Effector CD4-positive, alpha-beta T cell (primary cell): ENCODE measurements at places on chromosomes 11 and 22.

DNA sequence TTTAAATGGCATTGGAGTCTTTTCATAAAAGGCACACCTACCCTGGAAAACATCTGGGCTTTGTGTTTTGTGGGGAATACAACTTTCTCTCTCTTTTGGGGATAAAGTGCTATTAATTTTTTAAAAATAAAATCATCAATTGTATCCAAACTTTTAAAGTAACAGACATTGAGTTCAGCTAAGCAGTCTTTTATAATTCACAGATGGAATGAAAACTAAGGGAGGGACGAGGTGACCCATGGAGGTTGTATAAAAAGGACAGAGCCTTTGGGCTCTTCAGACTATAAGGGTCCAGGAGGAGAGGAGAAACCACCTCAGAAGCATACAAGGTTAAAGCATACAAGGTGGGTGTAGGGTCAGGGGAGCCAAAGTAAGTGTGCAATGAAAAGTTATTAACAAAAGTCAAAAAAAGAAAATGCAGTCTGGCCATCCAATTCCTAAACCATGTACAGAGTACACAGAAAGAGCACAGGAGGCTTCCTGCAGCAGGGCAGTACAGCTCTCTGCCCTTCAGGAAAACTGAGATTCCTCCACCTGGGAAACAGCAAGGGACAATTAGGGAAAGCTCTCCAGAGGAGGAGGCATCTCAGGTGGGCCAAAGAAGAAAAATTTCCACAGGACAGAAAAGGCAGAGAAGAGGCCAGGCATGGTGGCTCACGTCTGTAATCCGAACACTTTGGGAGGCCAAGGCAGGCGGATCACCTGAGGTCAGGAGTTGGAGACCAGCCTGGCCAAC, 10.5 kb downstream of the KLHL22 start:
- no peak for DNase-seq

DNA sequence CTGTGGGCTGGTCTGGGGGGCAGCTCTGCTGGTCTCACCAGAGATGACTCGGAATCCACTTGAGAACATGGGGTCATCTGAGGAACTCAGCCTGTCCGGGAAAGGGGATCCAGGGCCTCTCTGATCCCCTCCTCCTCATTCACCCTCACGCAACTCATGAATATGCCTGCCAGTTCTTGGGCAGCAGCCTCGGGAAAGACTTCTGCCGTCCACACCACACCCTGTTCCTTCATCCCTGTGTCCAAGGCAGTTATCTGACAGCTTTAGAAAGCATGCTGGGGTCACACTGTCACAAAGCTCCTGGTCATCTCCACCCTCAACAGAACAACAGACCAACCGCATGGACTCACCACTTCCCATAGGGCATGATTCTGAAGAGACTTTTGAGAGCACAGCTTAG, 88.3 kb downstream of the AMOTL1 start:
- DNase-seq: no peak

GRCh38 chr11:83464160-83464944, 178.2 kb upstream of the CCDC90B start:
- no peak for DNase-seq

GRCh38 chr22:49721211-49721763, 106.4 kb downstream of the BRD1 start:
- DNase-seq: no peak

- DNase-seq: no peak
Measured at GRCh38 chr22:37803195-37803638, 4.5 kb upstream of the GCAT start.

DNA sequence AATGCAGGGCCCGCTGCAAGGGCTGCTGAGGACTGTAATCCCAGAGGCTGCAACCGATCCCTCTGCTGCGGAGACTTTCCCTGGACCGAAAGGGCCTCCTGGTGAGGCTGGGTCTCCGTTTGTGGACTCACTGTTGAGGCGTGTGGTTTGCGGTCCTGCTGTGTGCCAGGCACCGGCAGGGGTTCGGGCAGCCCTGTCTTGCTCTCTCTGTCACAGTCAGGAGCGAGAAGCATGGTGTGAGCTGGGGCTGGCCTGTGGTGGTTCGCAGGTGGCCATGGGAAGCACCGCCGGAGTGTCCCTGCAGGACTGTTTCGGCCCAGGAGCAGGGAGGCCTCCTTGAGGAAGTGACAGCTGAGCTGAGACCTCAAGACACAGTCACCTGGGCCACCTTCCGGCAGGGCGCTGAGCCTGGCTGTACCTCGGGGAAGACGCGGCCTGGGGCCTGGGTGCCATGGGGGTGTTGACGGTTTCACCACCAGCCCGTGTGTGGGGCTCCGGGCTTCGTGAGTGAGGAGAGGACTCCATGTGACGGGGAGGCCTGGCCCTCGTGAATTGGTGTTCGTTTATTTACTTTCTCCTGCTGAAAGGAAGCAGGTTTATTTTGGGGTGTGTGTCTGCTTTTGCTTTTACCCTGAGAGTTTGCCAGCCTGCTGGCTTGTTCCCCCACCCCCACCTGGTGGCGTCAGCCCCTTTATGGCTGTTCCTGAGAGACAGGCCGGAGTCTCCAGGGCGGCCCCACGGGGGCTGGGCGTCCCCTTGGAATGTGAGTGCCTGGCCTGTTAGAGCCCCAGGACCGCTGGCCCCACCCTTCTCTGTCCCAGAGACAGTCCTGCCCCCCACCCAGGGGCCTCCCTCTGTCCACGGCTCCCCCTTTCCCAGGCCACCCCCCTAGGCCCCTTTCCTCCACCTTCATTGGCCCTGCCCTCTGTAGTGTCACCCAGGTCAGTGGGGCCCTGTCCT, 122.5 kb downstream of the KCNQ1OT1 start:
- peak; percentile 1 for DNase-seq

GRCh38 chr22:36590441-36591056, 61.6 kb upstream of the EIF3D start:
- no peak for DNase-seq

GRCh38 chr11:115921986-115922385, 417.8 kb upstream of the CADM1 start:
- DNase-seq: no peak

DNA sequence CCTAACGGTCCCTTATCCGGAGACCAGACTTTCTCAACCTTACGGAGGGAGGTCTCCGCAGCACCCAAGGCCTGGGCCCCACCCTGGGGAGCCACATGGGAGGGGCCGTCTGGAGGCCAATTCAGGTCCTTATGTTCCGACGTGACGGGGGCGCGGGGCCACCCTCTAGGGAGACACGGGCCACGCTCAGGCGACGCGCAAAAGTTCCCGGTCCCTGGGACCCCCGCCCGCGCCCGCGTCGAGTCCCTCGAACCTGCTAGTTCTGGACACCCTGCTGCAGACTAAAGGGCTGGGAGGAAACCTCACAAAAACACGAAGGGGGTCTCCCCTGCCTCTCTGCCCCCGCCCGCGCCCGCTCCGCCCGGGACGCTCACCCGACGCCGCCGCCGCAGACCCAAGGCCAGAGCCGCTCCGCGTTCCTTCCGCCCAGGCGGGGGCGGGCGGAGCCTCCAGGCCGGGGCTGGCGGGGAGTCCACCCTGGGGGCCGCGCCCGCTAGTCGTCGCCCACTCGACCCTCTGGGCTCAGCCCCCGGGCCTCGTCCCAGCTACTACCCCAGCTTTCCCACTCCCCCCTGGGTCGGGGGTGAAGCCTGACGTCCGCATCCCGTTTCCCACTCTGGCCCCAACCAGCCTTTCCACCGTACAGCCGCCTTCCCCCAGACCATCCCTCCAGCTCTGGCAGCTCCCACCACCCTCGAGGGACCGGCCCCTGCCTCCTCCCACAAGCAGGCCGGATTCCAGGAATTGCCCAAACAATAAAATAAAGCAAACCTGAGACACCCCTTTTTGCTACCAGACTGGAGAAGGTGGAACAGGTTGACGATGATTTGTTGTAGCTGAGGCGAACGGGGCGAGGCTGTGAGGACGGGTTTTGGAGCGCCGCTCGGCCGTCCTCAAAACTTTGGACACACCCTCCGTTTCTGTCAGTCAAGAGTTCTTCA, 2.7 kb downstream of the RNH1 start:
- no peak for DNase-seq

DNA sequence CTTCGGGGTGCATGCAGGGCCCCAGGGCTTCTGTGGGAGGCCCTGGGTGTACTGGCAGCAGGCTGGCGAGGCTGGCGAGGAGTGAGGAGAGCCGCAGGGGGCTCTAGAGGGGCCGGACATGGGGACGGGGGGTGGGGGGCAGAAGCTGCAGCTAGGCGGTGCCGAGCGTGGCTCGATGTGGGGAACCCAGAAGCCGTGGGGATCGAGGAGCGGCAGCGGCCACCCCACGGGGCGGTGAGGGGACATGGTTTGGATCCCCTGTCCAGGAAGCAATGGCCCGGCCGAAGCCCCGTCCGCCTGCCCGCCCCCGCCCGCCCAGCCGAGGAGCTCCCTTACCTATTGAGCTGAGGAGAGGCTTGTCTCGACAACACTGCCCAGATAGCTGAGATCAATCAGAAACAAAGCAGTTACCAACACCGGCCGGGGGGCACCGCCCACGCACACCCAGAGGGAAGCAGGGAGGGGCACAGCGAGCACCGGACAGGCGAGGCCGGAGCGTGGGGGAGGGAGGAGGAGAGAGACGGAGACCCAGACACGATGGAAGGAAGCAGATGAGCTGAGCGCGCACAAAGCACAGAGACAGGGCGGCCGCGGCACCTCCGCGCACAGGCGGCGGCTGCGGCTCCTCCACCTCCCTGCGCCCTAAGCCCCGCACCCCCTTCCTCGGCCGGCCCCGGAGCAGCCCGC, 38.7 kb downstream of the IGSF9B start:
- no peak for DNase-seq

- DNase-seq: no peak
Measured at GRCh38 chr11:69492201-69492991, 10.9 kb downstream of the LINC01488 start.

DNA sequence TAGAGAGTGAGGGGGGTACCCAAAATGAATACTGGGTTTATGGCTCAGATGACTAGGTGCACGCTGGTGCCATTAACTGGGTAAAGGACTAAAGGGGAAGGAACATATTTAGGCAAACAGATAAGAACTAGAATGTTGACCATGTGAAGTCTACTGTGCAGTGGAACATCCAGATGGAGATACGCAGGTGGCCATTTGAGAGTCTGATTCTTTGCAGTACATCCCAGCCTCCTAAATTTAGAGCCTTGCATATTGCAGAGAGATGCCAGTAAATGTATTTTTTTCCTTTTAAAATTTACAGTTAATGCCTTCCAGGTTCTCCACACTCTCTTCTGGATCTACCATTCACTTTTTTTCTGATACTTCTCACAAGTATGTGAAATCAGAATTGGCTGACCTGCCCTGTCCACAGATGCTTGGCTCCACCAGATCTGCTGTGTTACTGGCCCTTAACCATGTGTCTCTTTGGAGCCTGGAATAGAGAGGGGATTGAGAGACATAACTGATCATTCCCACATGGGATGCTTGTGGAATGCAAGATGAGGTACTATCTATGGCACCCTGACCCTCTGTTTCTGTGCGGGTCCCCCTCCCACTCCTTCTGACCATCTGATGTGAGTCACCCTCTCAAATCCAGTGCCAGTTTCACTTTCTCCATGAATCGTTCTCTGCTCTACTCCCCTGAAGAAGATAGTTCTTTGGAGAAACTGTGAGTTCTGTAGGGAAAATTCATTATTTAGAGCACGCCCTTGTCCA, 77.0 kb upstream of the NCAM1 start:
- DNase-seq: no peak

DNA sequence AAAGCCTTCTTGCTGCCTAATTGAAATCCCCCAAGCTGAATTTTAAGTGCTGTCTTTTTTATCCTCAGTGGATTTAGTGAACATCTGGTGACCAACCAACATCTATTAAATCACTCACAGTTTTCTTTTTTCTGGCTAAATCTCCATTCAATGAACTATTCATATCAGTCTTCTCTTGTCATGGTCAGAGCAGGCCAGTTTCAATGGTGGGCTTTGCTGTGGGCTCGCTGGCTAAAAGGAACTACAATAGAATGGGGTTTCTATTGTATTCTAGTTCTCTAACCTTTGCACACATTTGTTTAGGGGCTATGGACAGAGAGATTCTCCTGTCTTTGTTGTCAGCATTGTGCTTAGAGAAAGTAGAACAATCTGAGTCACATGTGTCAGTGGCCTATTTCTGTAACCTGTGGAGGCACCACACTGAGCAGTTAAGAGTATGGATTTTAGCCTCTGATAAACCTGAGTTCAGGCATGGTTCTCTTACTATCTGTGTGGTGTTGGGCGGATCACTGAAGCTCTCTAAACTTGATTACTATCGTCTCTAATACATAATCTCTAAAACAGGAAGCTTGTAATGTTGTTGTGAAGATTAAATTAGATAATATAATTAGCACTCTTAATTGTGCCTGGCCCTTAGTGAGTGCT, 94.2 kb upstream of the CADM1 start:
- no peak for DNase-seq

DNA sequence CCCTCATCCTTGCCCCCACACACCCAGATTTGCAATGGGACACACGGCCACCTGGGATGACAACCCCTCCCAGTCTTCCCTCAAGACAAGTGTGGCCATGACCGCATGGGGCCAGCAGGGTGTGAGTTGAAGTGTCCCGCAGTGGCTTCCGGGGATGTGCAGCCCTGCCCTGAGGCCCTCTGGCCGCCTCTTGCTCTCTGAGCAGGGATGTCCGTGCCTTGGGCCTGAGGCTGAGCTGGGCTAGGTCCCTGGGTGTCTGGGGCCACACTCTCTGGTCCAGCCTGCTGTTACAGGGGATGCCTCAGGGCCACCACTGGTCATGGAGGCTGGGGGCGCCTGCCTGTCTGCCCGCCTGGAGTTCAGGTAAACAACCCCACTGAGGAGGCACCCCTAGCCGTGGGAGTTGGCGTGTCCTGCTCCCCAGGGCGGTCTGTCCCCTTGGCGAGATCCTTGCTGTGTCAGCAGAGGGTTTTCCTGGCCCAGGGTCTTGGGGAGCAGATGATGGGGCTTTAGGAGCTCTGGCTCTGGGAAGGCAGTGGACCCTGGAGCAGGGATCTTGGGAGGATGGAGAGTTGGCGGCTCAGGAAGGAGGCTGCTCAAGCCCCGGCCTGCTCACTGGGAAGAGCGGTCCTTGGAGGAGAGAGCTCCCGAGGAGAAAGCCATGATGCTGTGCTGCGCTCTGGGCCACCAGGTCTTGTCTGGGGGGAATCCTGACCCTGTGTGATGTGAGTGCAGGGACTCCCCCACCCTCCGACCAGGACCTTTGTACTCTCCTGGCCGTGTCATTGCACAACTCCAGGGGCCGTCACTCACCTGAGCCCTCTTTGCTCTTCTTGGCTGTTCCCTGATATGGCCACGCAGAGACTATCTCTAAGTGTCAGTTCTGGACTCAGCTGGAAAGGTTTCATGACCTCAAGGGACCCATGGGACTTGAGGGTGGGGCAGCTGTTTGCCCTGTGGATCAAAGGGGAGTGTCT, 67.9 kb downstream of the KCNQ1 start:
- DNase-seq: no peak

DNA sequence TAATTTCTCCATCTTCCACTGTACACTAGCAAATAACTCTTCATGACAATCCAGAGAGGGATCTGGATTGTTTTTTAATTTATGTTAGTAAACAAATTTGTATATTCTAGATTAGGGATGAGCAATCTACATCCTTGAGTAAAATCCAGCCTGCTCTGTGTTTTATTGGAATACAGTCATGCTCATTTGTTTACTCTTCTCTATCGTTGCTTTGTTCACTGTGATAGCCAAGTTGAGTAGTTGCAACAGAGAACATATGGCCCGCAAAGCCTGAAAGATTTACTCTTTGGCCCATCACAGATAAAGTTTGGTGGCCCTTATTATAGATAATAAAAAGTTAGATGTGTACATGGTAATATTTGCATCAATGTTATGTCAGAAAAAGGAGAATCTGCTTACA, 6.2 kb upstream of the BLID start:
- DNase-seq: no peak
